ENCODE measurements at places on chromosomes 2 and 18.

DNA sequence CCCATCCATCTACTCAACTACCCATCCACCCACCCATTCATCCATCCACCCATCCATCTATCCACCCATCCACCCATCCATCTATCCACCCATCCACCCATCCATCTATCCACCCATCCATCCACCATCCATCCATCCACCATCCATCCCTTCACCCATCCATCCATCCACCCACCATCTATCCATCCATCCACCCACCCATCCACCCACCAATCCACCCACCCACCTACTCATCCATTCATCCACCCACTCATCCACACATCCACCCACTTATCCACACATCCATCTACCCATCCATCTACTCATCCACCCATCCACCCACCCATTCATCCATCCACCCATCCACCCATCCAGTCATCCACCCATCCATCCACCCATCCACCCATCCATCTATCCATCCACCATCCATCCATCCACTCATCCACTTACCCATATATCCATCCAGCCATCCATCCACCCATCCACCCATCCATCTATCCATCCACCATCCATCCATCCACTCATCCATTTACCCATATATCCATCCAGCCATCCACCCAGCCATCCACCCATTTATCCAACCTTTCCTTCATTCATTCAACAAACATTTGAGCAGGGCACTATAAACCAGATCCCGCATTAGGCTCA is 2.1 kb upstream of the NGEF start:
- no peak for DNase-seq

DNA sequence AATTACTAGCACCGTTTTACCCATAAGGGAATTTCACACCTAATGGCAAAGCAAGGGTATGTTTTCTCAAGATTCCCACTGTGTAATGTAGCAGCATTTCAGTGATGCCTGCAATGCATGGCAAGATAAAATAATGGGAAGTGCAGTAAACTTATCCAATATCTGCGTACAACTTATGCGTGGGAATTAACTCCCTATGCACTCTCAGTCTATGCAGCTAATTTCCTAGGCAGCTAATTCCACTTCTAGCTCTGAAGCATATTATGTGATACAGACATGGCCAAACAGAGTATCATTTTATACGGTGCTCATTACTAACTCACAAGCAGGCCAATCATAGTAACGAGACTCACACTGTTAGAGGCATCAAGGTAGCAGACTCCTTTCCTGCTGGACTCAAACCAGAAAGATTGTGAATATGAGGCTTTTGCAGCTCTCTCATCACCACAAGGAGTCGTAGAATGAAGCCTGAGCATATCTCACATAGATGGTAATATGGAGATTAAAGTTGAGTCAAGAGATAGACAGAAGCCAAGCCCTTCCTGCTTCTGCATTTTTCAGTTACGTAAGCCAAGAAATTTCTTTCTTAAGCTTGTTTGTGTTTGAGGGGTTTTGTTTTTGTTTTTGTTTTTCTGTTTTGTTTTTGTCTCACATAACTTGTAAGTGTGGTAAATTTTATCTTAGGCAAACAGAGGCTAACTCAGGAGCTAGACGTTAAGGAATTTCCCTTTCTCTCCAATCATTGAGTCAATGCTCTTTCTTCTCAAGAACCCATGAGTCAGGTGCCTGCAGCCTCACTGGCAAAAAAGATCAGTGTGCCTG is 34.8 kb upstream of the ITGAV start:
- no peak for DNase-seq

GRCh38 chr2:228318218-228318617 is 136.7 kb upstream of the SPHKAP start:
- DNase-seq: no peak

DNA sequence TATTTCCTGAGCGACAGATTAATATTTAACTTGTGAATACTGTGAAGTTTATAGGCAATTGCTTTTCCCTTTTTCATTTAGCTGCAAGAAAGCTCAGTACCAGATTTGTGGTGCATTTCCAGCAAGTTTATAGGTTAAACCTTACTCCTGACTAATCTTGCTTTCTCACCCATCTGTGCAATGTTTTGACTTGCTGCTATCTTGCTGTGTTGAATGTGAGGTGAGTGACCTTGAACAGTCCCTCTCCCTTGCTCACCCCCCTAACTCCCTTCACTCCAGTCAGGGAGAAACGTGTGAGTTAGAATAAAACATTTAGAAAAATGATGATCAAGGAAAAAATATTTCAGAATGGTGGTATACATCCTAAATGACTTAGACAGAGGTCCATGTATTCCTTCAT is 39.8 kb upstream of the PARD3B start:
- no peak for DNase-seq

- DNase-seq: no peak
These were observed 61.7 kb downstream of the EML4 start for GRCh38 chr2:42230891-42231290.

- DNase-seq: no peak
These were observed 170.5 kb downstream of the EIPR1 start for GRCh38 chr2:3207091-3207491.

DNA sequence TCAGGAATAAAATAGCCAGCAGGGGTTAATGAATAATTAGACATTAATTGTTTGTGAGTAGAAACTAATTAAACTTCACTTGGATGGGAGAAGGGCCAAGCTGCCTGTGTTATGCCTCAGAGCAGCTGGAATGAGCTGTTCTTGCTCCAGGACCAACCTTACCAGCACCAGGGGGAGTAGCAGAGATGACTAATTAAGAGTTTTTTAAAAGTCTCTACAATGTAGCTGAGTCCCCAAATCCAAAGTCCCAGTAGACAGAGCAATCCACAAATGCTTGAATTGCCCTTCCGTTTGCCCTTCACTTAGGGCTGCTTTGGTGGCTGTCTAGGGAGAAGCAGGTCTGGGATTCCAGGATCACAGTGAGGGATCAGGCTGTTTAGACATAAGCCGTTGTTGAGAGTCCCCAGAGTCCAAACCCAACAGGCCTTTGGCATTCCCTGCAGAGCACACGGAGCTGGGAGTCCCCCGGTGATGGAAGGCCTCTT is 59.4 kb downstream of the RHOB start:
- no peak for DNase-seq

- no peak for DNase-seq
These were observed 13.0 kb upstream of the ALLC start for GRCh38 chr2:3644891-3645605.

GRCh38 chr18:54086863-54087262 is 137.6 kb downstream of the MBD2 start:
- DNase-seq: no peak

DNA sequence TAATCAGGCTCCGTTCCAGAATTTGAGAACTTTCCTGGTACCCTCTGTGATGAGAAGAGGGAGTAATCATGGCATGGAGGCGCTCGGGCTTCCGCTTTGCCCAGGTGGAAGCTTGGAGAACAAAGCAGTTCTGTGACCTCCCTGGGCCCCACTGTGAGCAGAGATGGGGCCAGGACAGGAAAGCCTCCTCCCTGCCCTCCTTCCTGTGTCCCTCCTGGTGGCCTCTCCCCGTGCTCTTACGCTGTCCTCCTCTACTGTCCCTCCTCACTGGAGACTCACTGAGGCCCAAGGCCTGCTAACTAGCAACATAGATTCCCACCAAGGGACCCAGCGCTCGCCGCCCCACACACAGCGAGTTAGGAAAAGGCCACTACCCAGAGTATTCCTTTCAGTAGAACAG is 119.8 kb downstream of the MAPK4 start:
- DNase-seq: no peak

DNA sequence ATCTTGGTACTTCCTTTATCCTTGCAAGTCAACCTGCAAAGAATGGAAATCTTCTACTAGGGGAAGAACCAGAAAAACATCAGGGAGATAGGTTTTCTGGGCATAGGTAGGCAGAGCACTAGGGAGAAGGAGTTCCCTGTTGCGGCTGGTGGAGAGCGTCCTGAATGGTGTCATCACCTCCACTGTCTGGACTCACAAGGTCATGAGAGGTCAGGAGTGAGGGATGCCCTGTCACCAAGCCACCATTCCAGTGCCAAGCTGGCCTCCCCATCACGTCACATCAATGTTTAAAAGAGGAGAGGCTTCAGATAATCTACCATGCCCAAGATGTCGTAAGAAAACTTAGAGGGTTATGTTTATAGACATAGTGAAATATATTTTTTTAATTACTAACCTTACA is 72.1 kb downstream of the BCL2 start:
- DNase-seq: no peak

DNA sequence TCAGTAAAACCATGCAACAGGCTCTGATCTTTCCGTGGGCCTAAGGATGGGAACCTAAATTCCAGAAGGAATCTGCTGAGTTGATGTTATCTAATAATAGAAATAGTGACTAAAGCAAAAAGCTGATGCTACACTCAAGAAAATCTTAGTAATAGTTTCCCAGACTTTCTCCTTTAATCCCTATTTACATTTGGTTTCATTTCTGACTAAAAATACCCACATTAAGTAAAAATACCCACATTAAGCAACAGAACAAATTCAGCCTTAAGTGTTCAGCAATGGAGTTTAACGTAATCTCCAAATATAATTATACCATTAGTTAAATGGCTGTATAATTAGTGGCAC is 50.3 kb downstream of the CCBE1 start:
- DNase-seq: no peak

GRCh38 chr18:10099539-10100140 is 185.8 kb downstream of the VAPA start:
- no peak for DNase-seq

DNA sequence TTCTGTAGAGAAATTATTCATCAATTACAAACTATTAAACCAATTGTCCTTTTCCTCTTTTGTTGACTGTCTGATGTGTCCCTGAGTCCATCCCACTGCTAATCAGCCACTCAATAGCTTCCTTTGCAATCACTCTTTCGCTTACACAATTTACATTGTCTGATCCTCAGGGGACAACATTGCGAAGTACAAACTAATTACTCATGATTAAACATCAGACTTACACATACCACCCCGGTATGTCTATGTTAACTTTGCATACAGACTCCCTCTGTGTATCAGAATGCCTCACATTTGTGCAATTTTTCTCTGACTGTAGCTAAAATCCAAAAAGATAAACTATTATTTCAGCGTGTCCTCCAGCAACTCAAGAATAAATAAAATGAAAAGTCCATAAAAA is 264.4 kb upstream of the REV1 start:
- no peak for DNase-seq

DNA sequence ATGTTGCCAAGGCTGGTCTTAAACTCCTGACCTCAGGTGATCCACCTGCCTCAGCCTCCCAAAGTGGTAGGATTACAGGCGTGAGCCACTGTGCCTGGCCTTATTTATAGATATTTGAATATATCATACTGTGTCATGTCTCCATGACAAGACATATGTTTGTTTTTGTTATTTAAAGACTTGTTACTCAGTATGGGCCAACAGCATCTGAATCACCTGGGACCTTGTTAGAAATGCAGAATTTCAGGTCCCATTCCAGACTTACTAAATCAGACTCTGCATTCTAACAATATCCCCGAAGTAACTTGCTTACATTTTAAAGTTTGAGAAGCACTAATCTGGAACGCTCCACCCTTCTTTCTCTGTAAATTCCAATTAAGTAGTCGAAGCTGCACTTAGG is 33.2 kb downstream of the RPE start:
- no peak for DNase-seq

Data from activated CD4-positive, alpha-beta T cell treated with anti-CD3 and anti-CD28 coated beads, Interleukin-2, Interleukin-4, amounts not matched to agents 100 ng/mL and 50 ng/mL, durations not matched to agents 16 hours and 8 hours (primary cell).